NCI-H1417 (cell line): ENCODE measurements at places on chromosomes 1 and 21.
A peak's percentile ranks its signal among the peaks of the same experiment; 100 is the strongest.

DNA sequence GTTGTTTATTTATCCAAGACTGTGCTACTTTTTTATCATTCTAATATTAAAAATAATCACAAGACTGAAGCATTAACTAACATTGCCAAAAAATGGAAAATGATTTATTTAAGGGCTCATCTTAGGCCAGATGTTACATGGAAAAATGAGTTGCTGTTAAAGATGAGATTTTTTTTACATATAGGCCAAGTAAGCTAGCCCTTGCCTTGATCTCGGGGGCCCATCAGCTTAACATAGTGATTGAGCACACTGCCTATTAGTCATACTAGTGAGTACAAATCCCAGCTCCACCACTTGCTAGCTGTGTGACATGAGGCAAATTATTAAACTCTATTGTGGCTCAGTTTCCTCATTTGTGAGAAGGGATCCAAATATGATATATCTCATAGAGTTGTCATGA is 275.9 kb upstream of the SNX7 start:
- DNase-seq: no peak

- DNase-seq: no peak
Observed at GRCh38 chr1:172733815-172734214, 74.9 kb downstream of the FASLG start.

GRCh38 chr1:207519505-207520399 is 23.8 kb downstream of the CR1 start:
- no peak for DNase-seq

DNA sequence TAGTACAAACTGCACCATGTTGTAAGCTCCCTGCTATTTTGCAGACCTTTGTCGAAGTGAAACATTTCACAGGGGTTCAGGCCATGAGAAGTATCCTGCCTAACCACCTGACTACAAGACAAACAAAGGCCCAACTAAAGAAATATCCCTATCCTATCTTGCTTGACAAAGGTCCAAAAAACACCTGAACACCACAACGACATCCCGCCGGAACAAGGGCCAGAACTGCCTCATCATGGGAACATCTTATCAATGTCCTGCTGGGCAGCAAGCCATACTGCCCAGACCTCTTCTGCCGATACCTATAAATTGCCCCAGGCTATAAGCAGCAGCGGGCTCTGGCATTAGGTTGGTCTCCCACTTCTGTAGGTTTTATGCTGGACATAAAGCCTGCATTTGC is 12.3 kb downstream of the MYSM1 start:
- no peak for DNase-seq

DNA sequence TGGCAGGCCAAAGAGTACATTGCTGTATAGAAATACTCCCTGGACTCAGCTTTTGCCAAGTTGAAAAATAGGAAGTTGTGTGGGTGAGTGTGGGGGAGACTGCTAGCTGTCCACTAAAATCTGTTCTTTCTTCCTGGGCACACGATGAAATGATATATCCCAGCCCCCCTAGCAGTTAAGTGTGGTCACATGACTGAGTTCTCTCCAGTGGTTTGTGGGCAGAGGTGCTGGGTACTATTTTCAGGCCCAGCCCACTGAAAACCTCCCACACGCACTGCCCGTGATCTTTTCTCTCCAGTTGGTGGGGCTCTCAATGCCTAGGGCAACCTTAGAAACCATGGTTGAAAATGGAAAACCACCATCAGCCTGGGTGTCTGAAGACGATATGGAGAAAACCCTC is 119.7 kb upstream of the LMO4 start:
- no peak for DNase-seq

GRCh38 chr1:212297338-212297737 is 12.1 kb downstream of the PPP2R5A start:
- no peak for DNase-seq

DNA sequence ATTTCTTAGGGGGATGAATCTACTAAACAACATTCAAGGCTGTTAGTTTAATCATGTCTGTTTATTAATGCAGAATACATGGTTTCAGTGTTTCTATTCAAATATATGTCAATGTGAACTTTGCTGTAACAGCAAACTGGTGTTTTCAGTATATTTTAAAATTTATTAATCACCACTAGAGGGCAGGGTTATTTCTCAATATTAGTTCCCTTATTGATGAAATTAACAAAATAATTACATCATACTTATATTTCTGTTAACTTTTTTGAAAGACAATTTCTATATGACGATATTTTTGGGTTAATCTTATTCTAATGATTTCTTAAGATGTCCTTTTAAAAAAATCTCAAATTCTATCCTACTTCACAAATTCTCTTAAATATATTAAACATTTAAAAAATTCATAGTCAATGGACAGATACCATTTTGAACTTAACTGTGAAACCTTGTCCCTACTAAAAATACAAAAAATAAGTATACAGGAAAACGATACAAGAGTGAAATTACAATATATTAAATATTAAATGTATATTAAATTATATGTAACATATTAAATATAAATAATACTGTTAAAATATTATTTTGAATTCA is 1034.1 kb upstream of the PRMT6 start:
- DNase-seq: no peak

- DNase-seq: no peak
Observed at GRCh38 chr1:110602466-110602865, 3.7 kb downstream of the KCNA2 start.

- DNase-seq: no peak
Observed at GRCh38 chr1:30756545-30757351, 826 bp downstream of the LAPTM5 start.

- DNase-seq: peak; percentile 88
Observed at GRCh38 chr1:95640746-95641145, 406.7 kb downstream of the RWDD3 start.

DNA sequence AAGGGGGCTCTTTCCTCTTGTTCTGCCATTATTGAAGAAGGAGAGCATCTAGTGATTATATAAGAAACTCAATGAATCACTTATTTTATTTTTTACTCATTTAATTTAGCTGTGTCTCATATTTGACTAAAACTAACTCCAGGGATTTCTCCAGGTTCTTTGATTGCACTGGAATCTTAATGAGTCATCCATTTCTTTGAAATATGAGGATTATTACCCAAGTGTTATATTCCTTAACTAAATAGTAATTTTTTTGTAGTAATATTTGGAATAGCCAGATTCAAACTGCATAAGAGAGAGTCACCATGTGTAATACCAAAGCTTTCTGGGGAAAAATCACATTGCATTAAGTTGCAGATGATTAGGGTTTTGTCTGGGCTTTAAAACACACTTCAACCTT is 59.5 kb downstream of the NTMT2 start:
- no peak for DNase-seq

DNA sequence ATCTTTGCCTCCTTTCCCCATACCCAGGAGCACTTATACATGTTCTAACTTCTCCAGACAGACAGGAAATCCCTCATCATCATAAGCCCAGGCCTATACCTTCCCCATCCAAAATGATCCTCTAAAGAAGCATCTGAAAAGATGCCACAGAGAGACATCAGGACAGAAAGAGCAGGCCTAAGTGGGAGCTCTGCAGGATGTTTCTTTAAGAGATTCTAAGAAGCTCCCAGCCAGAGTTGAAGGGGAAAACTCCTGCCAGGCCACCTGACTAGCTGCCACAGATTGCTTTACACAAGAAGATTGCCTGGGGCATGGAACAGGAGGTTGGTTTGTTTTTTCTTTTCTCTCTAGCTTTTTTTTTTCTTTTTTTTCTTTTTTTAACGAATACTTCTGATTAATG is 275.8 kb downstream of the VAV3 start:
- DNase-seq: no peak

DNA sequence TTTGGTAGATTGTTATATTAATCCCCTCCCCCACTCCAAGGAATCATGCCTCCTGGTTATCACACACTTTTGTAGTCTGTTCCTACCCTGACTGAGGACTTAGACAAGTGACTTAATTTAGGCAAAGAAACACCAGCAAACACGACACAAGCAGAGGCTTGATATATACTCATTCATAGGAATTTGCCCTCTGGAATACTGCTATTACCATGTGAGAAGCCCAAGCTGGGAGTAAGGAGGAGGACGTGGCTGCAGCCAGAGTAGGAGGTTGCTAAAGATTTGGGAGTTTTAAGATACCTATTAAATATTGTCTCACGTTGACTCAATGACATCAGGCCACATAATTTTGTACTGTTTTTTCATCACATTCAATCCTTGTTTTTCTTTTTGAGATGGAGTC is 100.2 kb downstream of the LRRC53 start:
- DNase-seq: no peak

- DNase-seq: no peak
Observed at GRCh38 chr21:37427221-37427620, 60.6 kb downstream of the DYRK1A start.

DNA sequence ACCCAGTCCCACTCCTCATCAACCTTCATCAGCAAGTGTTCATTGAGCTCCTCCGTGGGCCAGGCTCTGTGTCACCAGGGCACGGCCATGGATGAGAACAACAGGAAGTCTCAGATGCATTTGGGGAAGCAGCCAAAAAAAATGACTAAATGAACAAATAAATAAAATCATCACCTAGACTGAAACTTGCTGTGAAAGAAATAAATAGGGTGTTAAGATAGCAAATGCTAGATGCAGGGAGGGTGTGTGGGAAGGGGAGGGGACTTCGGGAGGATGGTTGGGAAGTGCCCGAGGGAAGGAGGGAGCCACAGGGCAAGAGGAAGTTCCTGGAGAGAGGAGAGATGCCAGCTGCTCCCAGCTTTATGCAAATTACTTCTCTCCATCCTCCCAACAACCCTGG is 696.7 kb downstream of the PTPRU start:
- peak; percentile 89 for DNase-seq

DNA sequence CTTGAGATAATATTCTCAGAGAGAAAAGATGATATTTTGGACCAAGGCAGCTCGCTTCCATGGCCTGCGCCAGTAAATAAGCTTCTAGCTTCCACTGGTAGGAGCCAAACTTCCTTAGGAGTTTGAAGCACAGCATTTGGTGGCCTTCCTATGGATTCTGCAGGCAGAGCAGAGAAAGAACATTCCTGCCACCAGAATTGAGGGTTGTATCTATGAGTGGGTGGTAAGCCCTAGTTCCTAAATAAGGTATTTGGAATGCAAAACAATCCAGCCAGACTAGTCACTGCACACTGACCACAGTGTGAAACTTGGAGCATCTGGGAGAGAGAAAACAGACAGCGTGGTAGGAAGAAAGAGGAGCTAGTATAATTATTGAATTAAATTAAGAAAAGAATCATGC is 54.1 kb upstream of the BCAR3 start:
- no peak for DNase-seq

DNA sequence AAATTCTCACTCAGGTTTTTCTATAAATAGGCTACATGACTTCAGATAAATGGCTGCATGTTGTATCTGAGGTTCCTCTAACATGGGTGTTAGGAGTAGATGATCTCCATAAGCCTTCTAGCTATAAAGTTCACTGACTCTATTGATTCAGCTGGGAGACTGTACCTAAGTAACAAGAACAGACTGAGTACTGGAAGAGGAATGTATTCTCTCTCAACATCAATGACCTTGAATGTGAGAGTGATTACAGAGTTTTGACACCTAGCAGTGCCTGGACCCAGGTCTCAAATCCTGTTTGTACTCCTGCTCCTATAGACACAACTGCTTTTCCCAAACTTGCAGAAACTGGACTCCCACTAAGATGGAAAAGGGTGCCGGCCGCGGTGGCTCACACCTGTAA is 8.6 kb upstream of the SLC19A2 start:
- no peak for DNase-seq

- no peak for DNase-seq
Observed at GRCh38 chr1:169508432-169509338, 22.9 kb upstream of the SLC19A2 start.

DNA sequence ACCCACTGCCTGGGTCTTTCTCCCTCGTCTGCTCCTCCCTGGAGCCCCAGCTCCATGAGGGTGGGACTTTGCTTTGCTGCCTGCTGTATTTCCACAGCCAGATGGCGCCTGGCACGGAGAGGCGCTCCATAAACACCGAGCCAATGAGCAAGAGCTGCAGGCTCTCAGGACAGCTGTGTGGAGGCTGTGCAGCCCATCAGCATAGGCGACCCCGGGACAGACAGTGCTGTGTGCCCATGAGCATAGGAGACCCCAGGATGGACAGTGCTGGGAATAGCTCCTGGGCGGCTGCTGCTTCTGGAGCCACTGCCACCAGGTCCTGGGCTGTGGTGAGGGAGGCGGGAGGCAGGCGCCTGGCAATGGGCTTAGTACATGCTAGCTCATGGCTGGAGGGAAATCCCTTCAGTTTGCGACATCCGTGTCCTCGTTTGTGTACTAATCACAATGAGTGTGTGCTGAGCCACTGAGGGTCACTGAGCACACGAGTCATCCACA is 29.2 kb downstream of the CEP104 start:
- no peak for DNase-seq

- DNase-seq: peak; percentile 59
Observed at GRCh38 chr1:51622455-51622913, 5.6 kb downstream of the OSBPL9 start.

- DNase-seq: peak; percentile 61
Observed at GRCh38 chr1:225809842-225810578, at the start of gene EPHX1. TSS of gene EPHX1 (plus strand) at chr1:225810124. CDS start at chr1:225828730, 18,606 bp downstream.

DNA sequence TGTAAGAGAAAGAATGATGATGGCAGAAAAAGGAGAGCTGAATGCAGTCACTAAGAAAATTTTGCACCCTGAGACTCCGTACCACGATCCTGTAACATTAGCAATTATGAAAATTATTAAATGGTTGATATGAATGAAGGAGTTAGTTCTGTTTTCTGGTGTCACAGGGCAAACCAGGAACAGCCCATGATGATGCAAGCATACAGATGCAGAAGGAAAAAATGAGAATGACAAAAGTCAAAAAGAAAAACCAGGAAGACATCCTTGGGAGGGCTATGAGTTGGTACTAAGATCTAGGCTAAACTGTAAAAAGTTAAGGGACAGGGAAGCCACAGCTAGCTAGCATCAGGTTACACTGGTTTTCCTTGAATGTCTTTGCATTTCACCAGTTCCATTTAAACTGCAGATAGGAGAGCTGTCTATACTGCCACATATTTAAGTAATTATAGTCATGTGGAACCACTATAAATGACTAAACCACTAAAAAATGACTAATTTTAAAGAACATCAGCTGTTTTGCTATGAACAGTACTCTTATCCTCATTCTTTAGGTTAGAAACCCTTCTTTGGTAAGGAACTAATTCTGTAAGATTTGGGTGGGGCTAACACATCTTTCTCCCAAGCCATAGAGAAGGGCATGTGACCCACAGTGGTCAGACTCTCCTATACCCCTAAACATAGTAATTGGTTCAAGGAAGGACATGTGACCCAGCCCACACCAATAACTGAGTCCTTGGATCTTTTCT is 11.4 kb downstream of the DOCK7 start:
- no peak for DNase-seq

GRCh38 chr1:14912839-14913481 is 240.6 kb upstream of the TMEM51 start:
- peak; percentile 30 for DNase-seq
